ENCODE measurements at places on chromosomes 1 and 21.

GRCh38 chr1:186618401-186619170 lies 61.6 kb downstream of the PTGS2 start:
- peak; percentile 77 for DNase-seq

DNA sequence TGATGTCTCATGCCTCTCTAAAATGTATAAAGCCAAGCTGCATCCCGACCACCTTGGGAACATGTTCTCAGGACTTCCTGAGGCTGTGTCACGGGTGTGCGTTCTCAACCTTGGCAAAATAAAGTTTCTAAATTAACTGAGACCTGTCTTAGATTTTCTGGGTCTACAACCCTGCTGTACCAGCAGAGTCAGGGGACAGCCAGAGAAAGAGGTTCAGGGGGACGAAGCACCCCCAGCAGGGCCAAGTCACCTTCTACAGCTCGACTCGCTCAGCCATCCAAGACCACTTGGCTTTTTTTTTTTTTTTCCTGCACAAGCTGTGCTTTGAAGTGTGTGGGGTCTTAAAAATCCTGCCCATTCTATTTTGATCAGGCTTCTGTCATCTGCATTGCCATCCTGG lies 28.5 kb upstream of the PDE9A start:
- DNase-seq: no peak

DNA sequence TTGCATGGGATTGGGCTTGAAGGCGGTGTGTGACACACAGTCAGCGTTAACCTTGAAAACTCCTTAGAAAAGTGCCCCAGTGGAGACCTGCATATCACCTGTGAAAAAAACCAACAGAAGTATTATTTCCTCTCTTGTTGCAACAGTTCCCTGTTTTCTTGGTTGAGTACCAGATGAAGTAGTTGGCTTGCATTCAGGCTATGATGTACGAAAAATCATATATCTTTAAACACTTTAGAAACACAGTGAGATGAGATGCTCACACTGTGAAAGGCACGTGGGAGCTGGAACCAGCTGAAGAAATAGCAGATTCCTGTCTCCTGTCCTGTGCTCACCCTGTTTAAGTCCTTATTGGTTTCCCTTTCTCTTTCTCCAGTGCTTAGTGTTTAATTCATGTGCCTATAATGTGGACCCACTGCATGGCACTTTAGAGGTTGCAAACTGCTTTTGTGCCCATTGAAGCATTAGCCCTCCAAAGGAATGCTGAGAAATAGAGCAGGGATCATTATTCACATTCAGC lies 2.8 kb downstream of the CAMK1G start:
- no peak for DNase-seq

GRCh38 chr1:178593515-178593914 lies 80.6 kb downstream of the TEX35 start:
- DNase-seq: no peak

DNA sequence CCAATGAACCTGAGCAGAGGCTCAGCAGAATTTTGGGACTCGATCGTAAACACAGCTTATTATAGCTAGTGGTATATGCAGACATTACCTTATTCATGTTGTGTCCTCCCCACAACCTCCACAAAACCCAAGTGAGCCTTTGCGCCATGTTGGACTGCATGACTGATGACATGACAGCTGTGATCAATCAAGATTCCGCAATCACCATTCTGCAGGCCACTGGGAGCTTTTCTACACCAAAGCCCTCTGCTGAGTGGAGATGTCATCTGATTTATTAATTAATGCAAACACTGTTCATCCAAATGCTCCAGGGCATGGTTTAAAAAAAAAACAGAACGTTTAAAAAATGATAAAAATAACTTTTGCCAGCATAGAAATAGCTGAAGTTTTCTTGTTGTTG lies 7.9 kb upstream of the SRP9 start:
- DNase-seq: no peak

- DNase-seq: peak; percentile 78
Measured at GRCh38 chr1:109193653-109194590, 19.8 kb upstream of the SARS1 start.

- DNase-seq: no peak
Measured at GRCh38 chr1:54460861-54461387, 54.7 kb upstream of the SSBP3 start.

GRCh38 chr21:42202321-42202720 lies 16.6 kb upstream of the ABCG1 start:
- no peak for DNase-seq

DNA sequence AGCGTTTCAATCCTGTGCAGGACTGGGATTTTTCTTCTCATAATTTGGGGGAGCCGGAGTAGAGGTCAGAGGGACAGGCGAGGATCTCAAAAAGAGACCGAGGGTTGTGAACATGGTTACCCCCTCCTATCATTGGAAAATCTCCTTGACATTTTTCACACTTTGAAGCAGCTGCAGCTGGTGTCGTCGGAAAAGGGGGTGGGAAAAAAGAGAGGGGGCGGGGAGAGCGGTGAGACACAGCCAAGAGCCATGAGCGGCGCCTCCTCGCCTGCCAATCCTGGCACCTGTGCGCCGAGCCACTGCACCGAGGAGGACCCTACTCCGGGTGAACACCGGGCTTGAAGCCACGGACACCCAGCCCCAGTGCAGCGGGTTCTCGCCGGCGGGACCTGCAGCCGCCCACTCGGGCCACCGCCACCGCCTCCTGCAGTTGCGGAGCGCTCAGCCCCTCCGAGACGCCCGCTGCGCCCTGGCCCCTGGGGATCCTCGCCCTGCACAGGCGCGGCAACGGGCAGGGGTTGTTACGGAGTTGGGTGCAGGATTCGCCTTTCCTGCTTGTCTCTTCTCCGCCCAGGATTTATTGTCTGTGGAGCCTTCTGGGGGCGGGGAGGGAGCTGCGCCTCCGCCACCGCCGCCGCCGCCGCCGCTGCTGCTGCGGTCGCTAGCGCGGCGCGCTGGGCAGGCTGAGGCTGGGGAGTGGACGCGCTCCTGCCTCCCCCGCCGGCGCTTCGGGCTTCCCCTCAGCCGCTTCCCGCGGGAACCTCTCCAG lies at the start of gene LRRC7:
LRRC7 (plus strand) TSS at position 271 of the 769 bp plus-strand sequence. CDS start 718 bp downstream, outside the sequence.
- DNase-seq: peak; percentile 15

- no peak for DNase-seq
Measured at GRCh38 chr21:32190493-32191144, 88.2 kb downstream of the MIS18A start.

- no peak for DNase-seq
Measured at GRCh38 chr1:11704194-11704529, 12.7 kb downstream of the DRAXIN start.

DNA sequence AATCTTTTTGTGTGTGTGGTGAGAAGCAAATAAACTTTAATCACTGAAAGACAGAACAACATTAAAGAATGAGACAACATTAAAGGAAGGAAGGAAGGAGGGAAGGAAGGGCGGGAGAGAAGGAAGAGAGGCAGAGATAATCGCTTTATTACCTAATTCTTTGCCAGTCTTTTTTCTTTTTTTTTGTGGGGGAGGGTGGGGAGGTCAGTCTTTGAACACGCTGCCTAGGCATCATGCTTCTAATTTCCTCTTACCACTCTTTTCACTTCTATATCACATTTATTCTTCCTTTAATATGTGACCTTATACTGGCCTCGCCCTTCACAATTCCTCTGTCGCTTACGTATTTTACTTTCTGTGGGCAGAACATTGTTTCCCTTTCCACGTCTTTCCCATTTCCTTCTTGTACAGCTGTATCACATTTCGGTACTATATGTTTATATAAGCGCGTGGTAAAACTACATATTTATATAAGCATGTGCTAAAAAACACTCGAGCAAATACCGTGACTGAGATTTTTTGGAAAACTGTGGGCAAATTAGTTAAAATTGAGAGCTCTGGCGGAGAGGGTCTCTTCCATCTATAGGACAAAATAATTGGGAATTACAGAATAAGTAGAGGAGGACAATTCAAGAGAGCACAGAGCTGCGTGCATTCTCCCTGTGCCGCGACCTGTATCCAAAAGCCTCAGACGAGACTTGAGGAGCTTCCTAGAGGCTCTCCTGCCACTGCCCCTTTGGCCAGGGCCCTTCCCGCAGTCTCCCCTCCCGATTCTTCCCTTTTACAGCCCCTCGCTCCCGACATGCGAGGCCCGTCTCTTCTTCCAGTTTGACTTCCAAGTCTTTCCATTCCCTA lies 823 bp upstream of the PRKAA2 start:
- DNase-seq: no peak

- no peak for DNase-seq
Measured at GRCh38 chr1:236002025-236002390, 62.9 kb downstream of the NID1 start.

- DNase-seq: no peak
Measured at GRCh38 chr1:83959824-83960498, 39.0 kb downstream of the TTLL7 start.

- peak; percentile 15 for DNase-seq
Measured at GRCh38 chr1:220908757-220909156, 29.5 kb downstream of the HLX start.

Measured in GM10248 (cell line).